ENCODE measurements at places on chromosomes 7 and 10. TPM values are rescaled to one million over a fixed set of nuclear protein-coding genes. Genes with fewer than 3 reads are reported as not detected.

DNA sequence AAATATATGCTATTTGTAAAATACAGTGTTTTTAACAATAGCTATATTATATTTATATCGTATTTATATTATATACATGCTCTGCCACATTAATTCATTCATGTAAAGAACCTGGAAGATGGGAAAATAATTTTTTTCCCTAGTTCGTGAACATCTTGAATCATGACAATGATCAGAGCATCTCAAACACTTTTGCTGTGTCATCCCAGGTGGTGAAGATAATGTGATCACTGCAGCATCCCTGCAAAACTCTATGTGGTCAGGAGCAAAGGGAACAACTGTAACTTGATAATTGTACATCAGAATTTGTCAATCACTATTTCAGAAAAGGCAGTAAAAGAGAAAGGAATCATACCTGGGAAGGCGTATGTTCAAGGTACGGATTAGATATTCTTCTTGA is 39.3 kb downstream of the RAPGEF5 start:
- no peak overlapping the region for H3K4me3 ChIP-seq
- H3K27ac ChIP-seq = no peak overlapping the region
- H3K36me3 ChIP-seq = no peaks in the 10 kb centered on the region
- H3K27me3 ChIP-seq = no peaks in the 10 kb centered on the region

GRCh38 chr7:100373261-100373831 is at the start of gene PILRA:
Gene PILRA (plus strand): TSS chr7:100373487. CDS start chr7:100373657, 170 bp downstream.
- no peaks in the 10 kb centered on the region for H3K27me3 ChIP-seq
- H3K27ac ChIP-seq = no peak within 1 kb of the TSS
- H3K36me3 ChIP-seq = no peaks in the 10 kb centered on the region

GRCh38 chr10:120727001-120727400 is 124.2 kb upstream of the WDR11 start:
- no peaks in the 10 kb centered on the region for H3K4me1 ChIP-seq
- no peak overlapping the region for H3K4me3 ChIP-seq
- H3K27me3 ChIP-seq = no peaks in the 10 kb centered on the region
- H3K27ac ChIP-seq = no peak overlapping the region
- H3K36me3 ChIP-seq = no peaks in the 10 kb centered on the region

GRCh38 chr7:108409146-108409545 is 47.1 kb downstream of the NRCAM start:
- no peaks in the 10 kb centered on the region for H3K36me3 ChIP-seq
- H3K4me1 ChIP-seq = peaks cover 30% of the 10 kb centered on the region
- no peaks in the 10 kb centered on the region for H3K27me3 ChIP-seq
- H3K4me3 ChIP-seq = no peak overlapping the region

GRCh38 chr10:132812520-132812919 is 26.6 kb upstream of the NKX6-2 start:
- no peak overlapping the region for H3K27ac ChIP-seq
- no peaks in the 10 kb centered on the region for H3K27me3 ChIP-seq
- H3K4me1 ChIP-seq = no peaks in the 10 kb centered on the region
- no peak overlapping the region for H3K4me3 ChIP-seq

GRCh38 chr10:131910663-131911314 is 10.0 kb downstream of the PPP2R2D start:
- no peaks in the 10 kb centered on the region for H3K4me1 ChIP-seq
- H3K27me3 ChIP-seq = no peaks in the 10 kb centered on the region
- no peak overlapping the region for H3K27ac ChIP-seq

DNA sequence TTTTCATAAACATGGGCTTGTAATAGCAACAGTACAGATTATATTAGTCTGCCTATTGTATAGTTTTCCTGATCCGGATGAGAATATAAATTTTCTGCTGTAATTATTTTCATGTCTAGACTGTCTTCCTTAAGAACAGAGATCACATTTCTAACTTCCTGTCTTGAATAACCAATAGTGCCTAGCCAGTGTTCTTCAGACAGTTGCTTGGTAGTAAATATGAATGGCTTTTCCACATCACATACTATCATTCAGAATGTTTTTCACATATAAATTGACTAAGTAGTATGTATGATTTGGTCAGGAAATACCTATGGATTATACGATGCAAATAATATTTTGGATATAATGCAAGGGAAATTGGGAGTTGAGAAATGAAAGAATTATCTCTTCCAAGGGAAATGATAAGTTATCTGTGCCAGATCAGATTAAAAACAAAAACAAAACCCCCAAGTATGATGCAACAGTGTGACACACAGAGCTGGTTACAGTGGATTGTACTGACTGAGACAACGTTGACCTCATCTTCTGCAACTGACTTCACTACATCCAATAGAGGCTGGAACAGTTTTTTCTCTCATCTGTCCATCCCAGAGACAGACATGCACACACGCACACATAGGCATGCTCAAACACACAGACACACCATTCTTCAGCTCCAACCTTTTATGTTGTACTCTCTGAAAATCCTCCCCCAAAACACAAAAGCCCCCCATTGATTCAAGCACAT is 16.4 kb downstream of the ITGA8 start:
- DNase-seq = no peak
- no peak overlapping the region for H3K4me3 ChIP-seq
- H3K4me1 ChIP-seq = no peaks in the 10 kb centered on the region
- H3K36me3 ChIP-seq = no peaks in the 10 kb centered on the region

GRCh38 chr7:133376514-133376913 is 123.6 kb downstream of the EXOC4 start:
- DNase-seq = no peak
- no peaks in the 10 kb centered on the region for H3K4me1 ChIP-seq
- H3K4me3 ChIP-seq = no peak overlapping the region
- peaks cover 5% of the 10 kb centered on the region for H3K36me3 ChIP-seq
- no peaks in the 10 kb centered on the region for H3K27me3 ChIP-seq

DNA sequence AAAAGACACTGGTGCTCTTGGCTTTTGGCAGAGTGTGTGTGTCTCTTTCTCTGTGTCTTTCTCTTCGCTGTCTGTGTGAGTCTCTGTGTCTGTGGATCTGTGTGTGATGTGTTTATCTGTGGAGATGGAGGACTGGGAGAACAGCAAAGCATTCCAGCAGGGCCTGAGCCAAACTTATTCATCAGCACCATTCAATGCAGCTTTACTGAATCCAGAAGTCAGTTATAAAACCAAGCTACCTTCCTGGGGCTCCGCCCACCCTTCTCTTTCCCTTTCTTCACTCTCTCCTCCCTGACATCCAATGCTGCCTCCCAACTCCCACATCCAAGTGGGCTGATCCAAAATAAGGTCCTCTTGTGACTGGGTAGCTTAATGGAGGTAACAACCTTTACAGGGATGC is 3.9 kb downstream of the SGMS1 start:
- H3K27ac ChIP-seq = no peak overlapping the region
- H3K4me3 ChIP-seq = no peak overlapping the region
- DNase-seq = no peak
- no peaks in the 10 kb centered on the region for H3K27me3 ChIP-seq

DNA sequence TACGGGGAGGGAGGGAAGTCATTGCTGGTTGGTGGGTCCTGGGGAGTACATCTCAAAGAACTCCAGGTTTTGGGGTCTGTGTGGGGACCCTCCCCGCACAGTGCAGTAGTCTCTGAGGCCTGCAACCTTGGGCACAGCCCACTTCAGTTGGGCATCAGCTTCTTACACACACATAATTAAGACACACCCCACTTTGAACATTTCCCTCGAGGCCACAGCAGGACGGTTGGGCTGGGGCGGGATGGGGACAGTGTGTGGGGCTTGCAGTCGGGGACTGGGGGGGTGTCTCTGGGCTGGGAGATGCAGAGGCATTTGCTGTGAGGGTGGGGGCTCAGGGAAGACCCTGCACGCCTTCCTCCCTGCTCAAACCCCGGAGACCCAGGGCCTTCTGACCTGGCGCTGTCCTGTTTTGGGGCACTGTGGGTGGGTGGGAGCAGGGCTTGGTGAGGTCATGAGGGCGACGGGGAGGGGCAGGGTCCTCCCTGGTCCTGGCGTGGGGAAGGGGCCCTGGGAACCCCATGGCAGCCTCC is 1.3 kb downstream of the LFNG start:
- peak overlapping the region; percentile 63 for H3K4me3 ChIP-seq
- peak; percentile 37 for DNase-seq
- H3K27me3 ChIP-seq = no peaks in the 10 kb centered on the region
- H3K27ac ChIP-seq = no peak overlapping the region
- H3K36me3 ChIP-seq = peaks cover 13% of the 10 kb centered on the region
- peaks cover 59% of the 10 kb centered on the region for H3K4me1 ChIP-seq

The LRRC61 gene
- not detected for total RNA-seq

The MEOX2 gene
- not detected for total RNA-seq

The CALHM3 gene
- total RNA-seq = not detected
